ENCODE measurements at places on chromosomes 16 and 17.

DNA sequence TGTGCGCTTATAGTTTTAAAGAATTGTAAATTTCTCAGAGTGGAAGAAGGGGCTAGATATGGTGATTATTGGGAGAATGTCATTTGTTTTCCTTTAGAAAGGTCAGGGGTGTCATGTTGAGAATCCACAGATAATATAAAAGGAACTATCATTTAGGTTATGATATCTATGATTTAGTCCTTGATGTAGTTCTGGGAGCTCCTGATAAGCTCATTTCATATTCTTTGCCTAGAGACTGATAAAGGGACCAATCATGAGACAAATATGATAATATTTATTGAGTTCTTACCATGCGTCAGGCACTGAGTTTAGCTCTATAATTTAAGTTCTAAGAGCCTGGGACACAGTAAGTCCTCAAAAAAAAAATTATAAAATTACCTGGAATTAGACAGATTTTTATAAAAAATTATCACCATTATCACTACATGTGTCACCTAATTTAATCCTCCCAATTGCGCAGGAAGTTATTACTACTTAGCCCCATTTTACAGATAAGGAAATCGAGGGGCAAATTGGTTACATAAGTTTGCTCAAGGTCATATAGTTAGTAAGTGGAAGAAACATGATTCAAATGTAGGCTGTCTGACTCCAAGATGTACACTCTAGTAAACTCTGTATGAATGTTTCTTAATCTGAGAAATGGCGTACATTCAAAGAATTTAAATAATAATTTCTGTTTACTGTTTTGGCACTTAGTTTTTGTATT is 2.5 kb downstream of the AATF start:
- no peak for DNase-seq

DNA sequence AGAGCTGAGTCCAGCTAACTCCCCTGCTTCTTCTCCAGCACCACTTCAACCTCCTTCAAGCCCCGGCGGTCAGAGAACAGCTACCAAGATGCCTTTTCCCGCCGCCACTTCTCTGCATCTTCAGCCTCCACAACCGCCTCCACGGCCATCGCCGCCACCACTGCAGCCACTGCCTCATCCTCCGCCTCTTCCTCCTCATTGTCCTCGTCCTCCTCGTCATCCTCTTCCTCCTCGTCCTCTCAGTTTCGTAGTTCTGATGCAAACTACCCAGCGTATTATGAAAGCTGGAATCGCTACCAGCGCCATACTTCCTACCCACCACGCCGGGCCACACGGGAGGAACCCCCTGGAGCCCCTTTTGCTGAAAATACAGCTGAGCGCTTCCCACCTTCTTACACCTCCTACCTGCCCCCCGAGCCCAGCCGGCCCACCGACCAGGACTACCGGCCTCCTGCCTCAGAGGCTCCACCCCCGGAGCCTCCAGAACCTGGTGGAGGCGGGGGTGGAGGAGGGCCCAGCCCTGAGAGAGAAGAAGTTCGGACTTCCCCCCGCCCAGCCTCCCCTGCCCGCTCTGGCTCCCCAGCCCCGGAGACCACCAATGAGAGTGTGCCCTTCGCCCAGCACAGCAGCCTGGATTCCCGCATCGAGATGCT is 7.1 kb downstream of the SETD1A start:
- DNase-seq: no peak

DNA sequence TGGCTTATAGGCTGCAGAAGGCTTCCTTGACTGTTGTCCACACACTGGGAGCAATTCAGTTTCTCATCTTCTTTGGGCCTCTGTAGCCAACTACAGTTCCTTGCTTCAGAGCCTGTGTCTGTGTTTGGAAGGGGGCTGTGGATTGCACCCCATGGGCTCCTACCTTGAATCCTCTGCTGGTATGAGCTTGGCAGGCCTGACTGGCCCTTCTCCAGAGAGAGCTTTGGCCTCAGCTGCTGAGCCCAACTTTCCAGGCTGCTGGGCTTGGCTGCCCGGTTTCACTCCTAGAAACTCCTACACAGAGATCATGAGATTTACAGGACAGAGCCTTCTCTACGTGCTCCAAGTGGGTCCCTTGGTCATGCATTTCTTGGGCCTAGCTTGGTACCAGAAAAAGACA is 354.4 kb downstream of the SNX29 start:
- DNase-seq: no peak

GRCh38 chr17:77489239-77489892 is 348.6 kb downstream of the SEC14L1 start:
- peak; percentile 2 for DNase-seq

DNA sequence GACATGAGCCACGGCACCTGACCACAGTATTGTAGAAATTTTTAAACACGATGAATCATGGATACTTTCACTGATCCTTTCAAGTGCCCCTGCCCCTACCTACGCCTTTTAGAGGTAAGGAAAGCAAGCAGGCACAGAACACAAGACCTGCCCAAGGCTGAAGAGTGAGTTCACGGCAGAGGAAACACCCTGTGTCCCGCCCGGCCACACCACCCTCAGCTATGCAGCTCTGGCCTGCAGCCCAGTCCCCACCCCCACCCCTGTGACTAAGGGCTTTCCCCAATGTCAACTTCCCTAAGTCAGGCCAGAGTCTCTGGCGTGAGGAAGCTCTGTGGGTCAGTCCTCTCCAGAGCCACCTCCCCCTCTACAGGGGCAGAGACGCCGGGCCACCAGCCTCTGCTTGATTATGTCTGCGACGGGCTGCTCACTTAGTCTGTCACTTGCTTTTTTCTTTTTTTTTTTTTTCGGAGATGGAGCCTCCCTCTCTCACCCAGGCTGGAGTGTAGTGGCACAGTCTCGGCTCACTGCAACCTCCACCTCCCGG is 8.4 kb downstream of the SLC16A5 start:
- DNase-seq: no peak

All from CD4-positive, alpha-beta T cell treated with Interleukin-17A for 4 hours (primary cell).